ENCODE measurements at places on chromosomes 1 and 21.

- no peak for DNase-seq
Observed at GRCh38 chr1:200731654-200732332, 6.9 kb upstream of the CAMSAP2 start.

DNA sequence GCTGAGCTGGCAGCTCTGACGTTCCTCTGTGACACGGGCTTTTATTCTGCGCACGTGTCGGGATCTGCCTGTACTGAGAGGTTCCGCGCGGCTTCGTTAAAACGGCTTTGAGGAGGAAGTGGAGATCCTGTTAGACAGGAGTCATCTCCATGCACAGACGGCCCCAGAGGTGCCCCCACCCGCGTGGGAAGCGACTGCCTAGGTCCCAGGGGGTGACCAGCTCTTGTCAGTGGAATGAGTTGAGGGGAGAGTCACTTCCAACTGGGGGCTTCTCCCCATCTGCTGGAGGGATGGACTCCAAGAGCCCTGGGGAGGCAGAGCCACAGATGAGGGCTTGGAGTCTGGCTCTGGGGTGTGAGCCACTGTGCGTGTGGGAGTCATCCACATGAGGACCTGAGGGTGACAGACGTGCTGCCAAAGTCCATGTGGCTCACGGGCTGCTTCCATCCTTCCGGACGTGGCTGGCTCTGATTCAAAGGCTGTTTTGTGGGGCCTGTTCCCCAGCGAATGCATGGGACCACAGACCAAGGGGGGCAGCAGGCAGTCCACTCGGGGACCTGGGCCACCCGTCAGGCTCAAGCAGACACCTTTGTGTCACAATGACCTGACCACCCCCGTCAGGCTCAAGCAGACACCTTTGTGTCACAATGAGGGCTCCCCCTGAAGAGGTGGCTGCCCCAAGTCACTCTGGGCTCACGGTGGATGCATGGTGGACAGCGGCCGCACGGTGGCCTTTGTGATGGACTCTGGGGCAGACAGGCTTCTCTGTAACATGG, 26.8 kb downstream of the PTTG1IP start:
- DNase-seq = peak; percentile 59

GRCh38 chr1:234234199-234234598, 139.1 kb upstream of the COA6 start:
- no peak for DNase-seq

DNA sequence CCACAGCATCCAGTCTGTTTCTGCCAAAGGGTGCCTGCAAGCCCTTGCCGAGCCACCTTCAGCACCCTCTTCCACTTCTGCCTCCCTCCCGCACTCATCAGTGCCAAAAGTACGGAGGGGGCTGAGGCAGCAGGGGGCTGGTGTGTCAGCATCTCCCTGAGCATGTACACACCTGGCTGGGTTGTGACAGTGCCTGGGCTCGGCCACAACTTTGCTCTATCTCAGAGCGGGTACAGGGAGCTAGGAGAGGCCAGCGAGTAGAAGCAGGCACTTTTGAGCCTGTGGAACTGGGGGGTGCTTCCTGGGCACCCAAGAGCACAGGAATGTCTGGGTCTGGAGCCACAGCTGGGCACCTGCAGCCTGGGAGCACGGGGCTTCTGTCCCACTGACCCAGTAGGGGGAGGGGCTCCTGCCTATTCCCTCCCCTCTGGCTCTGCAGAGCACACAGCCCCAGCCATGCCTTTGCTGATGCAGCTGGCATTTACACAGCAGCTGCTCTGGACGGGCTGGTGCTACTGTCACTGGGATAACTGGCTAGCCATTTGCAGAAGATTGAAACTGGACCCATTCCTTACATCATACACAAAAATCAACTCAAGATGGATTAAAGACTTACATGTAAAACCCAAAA, 319.8 kb upstream of the RRP15 start:
- DNase-seq = no peak

GRCh38 chr1:153985941-153986761, at the start of gene RAB13:
TSS of gene RAB13 (minus strand) at chr1:153986339. CDS start at chr1:153986236, 103 bp downstream.
- DNase-seq = peak; percentile 93

GRCh38 chr21:43763901-43764523, 12.1 kb downstream of the CSTB start:
- DNase-seq = no peak

DNA sequence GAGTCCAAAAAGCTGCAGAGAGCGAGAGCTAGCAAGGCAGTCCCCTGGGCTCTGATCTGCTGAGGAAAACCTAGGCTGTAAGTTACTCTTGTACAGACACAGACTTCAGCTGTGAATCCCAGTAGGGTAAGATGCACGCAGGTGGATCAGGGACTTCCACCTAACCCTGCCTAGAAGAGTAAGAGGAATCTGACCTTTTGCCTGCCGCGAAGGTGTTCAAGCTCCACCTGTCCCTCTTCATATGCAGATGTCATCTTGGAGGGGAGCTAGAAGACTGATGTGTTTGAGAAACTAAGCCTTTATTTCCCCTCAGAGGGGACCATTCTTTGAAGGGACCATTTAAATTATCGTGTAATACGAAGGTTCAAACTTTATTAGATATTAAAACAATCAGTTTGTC, 108.6 kb upstream of the USP24 start:
- no peak for DNase-seq

- no peak for DNase-seq
Observed at GRCh38 chr1:108767115-108767514, 20.6 kb downstream of the STXBP3 start.

DNA sequence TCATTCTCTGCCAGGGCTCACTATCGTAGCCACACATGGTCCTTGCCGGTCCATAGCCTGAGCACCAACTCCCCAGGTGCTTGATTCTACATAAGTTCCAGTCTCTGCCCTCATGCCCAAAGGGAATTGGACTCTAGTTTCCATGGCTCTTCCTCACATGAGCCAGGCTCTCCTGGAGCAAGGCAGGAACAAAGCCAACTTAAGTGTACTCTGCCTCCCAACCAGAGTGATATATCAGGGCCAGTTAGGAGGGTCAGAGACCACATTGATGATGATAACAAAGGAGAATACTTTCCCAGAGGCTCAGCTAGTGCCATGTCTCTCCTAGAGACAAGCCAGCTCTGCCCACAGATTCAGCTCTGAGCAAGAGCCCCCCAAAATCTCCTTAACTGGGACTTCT, 70.9 kb downstream of the ERI3 start:
- DNase-seq = no peak

DNA sequence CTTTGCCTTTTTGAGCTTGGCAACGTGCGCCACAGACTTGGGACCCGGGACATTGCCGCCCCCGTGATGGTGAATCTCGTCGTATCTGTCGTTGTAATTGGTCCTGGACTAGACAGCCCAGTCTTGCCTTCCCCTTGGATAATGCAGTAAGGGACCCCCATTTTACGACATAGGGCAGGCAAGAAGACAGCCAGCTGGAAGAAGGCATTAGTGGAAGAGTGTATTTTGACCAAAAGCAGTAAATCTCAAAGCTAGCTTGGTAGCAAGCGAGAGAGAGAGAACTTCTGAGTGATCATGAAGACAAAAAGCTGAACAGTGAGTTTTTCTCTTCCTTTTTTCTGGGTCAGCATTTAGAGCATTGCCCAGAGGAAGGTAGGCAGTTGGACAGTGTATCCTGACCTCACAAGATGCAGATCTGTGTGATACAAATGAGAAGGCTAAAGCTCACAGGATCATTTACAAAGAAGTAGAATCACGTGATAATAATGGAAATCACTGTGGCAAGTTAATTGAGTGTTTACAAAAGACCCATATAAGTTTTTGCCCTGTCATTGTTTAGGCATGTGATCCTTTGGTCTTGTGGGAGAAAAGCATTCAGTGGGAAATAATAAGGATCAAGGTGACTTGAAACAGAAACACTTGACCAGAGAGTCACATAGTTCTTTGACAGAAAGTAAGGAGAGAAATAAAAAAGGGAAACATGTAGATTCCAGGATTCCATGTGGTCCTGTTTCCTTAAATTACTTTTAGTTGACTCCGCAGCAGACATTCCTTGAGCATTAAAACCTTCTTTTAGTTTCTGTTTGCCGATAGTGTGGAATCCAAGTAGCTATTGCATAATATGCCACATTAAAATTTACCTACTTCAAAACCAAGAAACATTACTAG, 66.3 kb downstream of the CNST start:
- DNase-seq = no peak

DNA sequence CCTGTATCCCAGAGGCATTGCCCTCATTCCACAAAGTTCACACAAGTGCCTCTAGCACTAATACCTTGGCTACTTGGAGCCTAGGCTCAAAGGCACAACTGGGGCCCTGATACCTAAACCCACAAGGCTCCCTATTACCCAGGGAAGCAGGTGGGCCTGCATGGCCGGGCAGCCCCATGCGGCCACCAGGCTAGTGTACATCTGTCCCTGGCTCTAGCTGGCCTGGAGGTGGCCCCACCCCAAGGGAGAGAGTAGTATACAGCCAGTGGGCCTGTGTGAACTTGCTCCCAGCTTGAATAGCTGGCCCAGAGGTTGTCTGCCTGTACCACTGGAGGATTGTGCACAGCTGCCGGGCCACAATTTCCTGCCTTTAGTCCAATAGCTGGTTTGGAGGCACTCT, 52.2 kb downstream of the USP25 start:
- DNase-seq = no peak

DNA sequence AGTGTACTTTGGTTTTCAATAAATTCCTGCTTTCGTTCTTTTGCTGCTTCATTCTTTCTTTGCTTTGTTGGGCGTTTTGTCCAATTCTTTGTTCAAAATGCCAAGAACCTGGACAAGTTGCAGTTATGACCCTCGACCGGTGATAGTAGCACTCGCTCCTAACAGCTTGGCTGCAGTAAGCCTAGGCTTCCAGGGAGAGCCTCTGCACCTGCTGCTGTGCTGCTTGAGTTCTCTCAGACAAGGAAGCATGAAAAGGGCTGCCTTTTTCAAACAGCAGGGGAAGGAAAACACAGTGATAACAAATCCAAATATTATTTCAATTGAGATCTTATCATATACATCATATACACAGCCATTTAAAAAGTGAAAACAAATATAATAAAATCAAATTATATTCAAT, 12.8 kb upstream of the RIPK4 start:
- peak; percentile 52 for DNase-seq

DNA sequence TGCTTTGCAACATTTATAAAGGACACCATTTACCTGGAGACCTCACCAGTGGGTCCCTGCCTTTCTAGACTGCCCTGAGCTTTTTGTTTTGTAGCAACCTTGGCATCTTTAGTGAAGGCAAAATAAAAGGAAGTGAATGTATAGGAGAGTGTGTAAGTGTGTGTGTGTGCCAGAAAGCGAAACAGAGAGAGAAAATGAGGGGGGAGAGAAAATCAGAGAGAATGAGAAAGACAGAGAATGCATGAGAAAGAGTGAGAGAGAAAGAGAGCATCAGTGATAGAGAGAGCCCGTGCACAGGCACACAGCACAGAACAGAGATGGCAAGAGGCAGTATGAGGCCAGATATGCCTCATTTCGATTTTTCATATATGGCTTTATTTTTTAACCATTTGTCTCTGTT, 57.5 kb downstream of the HSD3B1 start:
- no peak for DNase-seq

DNA sequence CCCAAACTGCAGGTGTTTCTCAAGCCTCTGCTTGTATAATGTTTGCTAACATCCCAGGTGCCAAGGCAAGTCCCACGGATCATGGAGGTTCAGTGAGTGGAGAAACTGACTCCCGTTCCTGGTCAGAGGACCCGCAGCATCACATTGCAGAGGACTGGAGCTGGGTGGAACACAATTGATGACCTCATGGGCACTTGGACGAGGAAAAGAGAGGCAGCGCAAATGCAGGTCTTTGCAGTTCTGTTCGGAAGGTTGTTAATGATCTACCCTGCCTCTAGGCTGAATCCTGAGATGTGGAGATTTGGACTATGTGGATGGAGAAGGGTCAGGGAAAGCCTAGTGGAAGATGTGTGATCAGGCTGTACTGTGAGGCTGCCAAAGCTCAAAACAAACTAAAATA, 192.9 kb downstream of the DUSP10 start:
- DNase-seq = no peak

- peak; percentile 32 for DNase-seq
Observed at GRCh38 chr1:194295685-194296084, 1109.3 kb upstream of the B3GALT2 start.

DNA sequence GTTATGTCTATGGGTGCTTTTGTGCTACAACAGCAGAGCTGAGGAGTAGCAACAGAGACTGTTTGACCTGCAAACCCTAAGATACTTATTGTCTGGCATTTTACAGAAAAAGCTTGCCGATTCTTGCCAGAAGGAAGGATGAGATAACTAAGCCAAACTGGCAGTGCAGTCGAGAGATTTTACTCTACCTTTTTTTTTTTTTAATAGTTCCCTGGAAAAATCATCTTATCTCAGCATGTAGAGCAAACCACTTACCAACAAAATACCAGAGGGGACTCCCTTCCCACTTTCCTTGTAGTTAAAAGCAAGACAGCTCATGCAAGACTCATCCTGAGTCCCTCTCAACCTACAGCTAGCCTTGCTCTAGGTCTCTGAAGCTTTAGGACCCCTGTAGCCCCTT, 132.9 kb downstream of the SYT2 start:
- DNase-seq = no peak

DNA sequence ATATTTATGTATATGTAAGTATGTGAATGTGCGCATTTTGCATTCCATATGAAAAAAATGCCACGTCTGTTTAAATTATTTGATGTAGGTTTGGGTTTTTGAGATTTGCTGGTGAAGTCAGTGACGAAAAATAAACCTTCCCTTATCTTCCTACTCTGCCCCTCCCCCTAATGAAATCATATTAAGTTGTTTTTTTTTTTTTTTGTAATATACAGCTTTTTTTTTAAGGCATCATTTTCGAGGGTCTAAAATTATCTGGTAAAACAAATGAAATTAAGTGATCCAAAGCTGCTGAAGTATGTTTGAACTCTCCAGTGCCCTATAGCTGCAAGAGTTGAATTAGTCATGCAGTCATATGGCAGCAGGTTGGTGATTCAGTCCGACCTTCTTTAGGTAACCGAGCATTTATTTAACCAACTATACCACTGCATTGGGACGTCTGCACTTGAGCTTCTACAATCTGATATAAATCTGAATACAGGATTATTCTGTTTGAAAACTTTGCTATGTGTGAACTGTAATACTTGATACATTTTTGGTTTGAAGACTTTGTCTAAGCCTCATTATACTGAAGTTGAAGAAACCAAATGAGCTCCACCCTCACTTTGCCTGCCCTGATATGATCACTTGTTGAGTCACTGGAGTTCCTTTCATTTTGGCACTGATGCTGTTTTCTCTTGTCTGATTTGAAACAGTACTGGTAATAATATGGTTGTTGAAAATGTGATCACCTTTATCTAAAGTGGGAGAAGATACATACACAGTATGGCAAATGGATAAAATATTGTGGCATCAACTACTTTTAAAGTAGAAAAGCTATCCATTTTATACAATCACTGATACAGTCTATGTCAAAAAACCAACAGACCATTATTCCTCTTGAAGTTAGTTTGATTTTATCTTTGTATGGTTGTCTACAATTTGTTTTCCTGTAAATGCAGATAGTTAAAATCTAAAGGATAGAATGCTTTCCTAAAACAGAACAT, 11.7 kb downstream of the PDIK1L start:
- DNase-seq = no peak

DNA sequence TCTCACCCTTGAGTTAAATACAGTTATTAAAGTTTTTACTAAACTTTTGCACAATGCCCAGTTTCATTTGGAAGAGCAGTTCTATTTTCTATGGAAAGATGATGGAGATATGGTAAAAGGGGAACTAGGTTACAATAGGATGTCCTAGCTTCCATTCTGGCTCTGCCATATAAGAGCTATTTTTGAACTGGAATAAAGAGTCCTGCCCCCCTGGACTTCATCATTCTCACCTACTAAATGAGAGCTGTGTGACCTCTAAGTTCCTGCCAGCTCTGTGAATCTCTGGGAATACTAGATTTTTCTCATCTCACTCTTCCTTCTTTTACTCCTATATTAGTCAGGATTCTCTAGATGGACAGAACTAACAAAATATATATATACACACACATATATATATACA, 106.3 kb downstream of the PRRX1 start:
- DNase-seq = no peak

All from colonic mucosa (tissue), 4 donors.